Bone marrow (tissue), 2 donors: ENCODE measurements at places on chromosomes 12 and 14.

GRCh38 chr14:96050482-96050881, 11.3 kb downstream of the C14orf132 start:
- no peak for DNase-seq

DNA sequence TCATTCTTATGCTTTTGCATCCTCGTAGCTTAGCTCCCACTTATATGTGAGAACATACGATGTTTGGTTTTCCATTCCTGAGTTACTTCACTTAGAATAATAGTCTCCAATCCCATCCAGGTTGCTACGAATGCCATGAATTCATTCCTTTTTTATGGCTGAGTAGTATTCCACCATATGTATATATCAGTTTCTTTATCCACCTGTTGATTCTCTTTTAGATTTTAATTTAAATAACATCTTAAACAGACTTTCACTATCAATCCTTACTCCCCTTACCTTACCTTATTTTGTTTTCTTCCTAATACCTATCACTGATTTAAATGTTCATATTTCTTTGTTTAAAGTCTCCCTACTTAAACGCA, 488 bp upstream of the FBXW8 start:
- no peak for DNase-seq

GRCh38 chr12:92550661-92551060, 152.1 kb upstream of the PLEKHG7 start:
- no peak for DNase-seq

- no peak for DNase-seq
These were observed 243.7 kb downstream of the C12orf75 start for GRCh38 chr12:105574056-105574715.

- no peak for DNase-seq
These were observed 55.4 kb downstream of the IRAK3 start for GRCh38 chr12:66244446-66244845.

DNA sequence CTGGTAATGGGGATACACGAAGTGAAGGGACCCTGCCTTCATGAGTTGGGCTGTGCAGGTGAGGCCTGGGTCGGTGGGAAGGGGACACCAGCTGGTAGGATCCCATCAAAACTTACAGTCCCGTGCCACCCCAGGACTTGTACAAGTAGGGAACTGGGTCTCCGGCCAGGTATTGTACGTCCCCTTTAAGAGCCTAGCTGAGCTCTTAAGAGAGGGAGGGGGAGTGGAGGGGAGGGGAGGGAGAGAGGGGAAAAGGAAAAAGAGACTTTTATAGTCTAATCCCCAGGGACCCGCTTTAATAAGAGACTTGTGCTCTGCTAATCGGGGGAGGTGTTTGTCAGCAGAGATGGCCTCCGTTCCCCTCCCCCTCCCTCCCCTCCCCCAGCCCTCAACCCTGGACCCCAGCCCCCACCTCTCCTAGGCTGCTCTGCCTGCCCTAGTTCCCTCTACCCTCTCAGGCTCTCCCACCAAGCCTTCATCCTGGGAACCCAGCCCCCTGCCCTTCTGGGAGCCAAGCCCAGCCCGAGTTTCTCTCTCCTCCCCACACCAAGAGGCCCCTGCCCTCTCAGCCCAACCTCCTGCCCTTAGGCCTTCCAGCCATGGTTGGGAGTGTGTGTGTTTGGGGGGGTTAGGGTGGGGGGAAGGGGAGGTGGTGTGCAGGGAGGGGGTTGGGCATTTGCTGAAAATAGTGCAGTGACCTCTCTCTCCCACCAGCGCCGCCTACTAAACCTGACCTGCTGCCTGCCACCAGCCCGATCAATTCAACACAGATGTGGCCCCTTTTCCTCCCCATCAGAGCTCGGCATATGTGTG, 2.6 kb downstream of the GDF11 start:
- no peak for DNase-seq

- DNase-seq = no peak
These were observed 25.0 kb upstream of the GALNT9 start for GRCh38 chr12:132354211-132354981.

DNA sequence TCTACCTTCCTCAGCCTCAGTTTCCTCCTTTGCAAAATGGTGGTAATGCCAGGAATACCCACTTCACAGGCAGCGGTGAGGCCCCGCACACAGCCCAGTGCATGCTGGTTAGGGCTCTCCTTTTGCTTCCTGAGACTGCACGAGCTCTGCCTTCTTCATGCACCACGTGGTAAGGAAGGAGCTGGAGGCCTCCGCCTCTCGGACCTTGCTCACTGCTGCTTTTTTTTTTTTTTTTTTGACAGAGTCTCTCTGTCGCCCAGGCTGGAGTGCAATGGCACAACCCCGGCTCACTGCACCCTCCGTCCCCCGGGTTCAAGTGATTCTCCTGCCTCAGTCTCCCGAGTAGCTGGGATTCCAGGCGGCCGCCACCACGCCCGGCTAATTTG, 18.1 kb downstream of the TAMALIN start:
- DNase-seq = peak; percentile 55

DNA sequence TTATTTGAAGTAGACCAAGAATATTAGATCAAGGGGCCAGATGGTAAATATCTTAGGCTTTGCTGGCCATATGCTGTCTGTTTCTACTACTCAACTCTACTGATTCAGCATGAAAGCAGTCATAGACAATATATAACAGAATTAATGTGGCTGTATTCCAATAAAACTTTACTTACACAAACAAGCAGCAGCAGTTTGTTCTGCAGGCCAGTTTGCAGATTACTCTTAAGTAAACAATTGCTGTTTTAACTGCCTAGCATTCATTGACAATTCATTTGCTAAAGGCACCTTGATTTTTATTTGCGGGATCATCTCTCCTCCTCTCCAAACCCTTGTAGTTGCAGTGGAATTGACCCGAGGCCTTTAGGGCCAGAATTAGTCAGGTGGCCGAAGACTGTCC, 94.1 kb upstream of the GARIN6 start:
- no peak for DNase-seq

GRCh38 chr12:104122298-104122697, 15.7 kb downstream of the NFYB start:
- no peak for DNase-seq

DNA sequence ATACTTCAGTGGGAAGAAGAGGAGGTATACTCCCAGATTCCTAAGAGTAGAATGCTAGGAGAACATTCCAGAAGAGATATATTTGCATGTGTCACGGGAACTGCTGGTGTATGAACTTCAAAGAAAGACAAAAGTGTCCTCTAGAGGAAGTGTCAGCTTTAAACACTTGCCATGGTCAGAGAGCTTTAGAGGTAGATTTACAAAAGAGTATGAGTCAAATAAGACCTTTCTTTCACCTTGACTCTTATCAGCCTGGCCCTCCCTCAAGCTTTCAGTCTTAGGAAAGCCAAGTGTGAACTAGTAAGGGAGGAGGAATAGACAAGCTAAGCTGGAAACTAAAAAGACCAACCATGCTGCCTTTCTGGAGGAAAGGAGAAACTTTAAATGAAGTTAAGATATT, 34.7 kb downstream of the COX8C start:
- no peak for DNase-seq

- peak; percentile 44 for DNase-seq
These were observed 7.5 kb downstream of the TMEM52B start for GRCh38 chr12:10186299-10186698.

DNA sequence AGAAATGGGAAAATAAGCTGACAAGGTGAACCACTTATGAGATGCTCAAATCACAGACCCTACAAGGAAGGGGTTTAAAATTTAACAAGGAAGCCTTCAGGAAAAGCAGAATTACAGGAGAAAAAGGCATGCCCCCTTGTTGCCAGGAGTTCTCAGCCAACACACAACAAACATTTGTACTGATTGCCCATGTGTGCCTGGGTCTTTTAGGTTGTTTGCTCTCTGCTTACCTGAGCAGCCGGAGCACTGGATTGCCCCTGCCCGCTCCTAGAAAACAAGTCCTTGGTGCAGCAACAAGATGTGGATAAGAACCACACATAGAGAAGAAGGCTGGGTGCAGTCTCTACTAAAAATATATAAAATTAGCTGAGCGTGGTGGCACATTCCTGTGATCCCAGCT, 3.4 kb downstream of the DRAM1 start:
- no peak for DNase-seq

- DNase-seq = no peak
These were observed 77.9 kb downstream of the EP400 start for GRCh38 chr12:132027636-132028035.

GRCh38 chr14:35854696-35855270, 28.6 kb downstream of the BRMS1L start:
- no peak for DNase-seq

DNA sequence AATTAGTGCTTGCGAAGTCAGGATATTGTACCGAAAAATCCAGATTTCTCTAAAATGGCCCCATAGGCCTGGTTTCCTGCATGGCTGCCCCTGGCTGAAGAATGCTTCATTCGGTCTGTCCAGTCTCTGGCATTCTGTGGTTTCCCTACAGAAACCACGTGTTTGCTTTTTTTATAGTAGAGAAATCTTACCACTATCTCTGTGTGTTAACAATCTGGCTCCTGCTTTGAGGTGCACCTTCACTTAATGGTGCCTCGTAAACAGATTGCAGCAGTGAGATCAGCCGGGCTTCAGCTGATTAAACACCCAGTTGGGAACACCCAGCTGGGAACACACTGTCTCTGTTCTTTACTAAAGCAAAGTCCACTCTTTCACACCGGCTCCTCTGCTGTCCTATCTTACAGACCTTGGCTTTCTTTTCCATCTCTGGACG, 6.7 kb upstream of the DNAAF2 start:
- no peak for DNase-seq

DNA sequence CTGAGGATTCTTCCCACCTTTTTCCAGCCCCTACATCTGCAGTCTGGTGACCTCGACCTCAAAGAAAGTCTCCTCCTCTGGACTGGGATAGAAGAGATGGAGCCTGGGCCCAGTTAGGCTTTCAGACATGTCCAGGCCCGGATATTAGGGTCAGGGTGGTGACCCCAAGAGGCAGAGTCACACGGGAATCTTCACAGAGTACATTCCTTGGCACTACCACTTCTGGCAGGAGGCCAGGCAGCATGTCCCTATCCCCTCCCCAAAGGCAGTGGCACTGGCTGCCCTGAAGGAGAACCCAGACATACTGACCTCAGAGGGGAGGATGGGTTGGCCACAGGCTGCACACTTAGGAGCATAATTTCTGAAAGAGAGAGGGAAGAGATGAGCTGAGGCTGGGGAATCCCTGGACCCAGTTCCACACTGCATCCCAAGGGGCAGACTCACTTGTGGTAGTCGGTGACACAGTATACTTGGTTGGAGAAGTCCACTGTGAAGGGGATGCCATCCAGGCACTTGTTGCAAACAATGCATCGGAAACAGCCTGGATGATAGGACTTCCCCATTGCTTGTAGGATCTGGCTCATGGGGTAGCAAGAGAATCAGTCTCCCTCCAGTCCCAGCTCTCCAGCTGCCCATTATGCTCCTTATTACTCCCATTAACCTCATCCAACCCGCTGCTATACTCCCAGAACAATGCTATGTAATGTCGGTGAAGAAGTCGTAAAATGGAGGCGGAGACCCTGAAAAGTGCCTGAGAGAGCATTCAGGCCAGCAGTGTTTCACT, 7.6 kb downstream of the AJUBA start:
- no peak for DNase-seq
